Stimulated activated CD8-positive, alpha-beta memory T cell treated with anti-CD3 and anti-CD28 coated beads, Interleukin-4, amount 100 ng/mL, for 1 hour (primary cell): ENCODE measurements at places on chromosomes 2 and 18.
A peak's percentile ranks its signal among the peaks of the same experiment; 100 is the strongest.

GRCh38 chr2:219570194-219570923 is 980 bp downstream of the OBSL1 start:
- DNase-seq = no peak

- DNase-seq = no peak
Measured at GRCh38 chr2:225558399-225559071, 159.0 kb downstream of the NYAP2 start.

GRCh38 chr18:78625847-78626246 is 353.8 kb upstream of the SALL3 start:
- no peak for DNase-seq

DNA sequence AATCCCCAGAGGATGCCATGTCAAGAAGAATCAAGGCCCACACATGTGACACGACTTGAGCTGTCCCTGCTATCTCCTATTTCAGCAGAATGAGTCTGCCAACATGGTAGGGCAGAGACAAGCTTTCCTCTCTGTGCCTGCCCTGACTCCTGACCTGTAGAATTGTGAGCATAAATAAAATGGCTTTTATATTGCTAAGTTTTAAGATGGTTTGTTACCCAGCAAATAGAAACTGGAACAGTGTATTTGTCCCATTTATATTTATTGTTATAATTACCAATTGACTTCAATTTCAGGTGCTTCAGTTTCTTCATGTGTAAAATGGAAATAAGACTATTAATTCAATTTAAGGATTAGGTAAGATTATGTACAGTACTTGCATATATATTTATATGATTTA is 90.5 kb downstream of the ASB1 start:
- DNase-seq = no peak

DNA sequence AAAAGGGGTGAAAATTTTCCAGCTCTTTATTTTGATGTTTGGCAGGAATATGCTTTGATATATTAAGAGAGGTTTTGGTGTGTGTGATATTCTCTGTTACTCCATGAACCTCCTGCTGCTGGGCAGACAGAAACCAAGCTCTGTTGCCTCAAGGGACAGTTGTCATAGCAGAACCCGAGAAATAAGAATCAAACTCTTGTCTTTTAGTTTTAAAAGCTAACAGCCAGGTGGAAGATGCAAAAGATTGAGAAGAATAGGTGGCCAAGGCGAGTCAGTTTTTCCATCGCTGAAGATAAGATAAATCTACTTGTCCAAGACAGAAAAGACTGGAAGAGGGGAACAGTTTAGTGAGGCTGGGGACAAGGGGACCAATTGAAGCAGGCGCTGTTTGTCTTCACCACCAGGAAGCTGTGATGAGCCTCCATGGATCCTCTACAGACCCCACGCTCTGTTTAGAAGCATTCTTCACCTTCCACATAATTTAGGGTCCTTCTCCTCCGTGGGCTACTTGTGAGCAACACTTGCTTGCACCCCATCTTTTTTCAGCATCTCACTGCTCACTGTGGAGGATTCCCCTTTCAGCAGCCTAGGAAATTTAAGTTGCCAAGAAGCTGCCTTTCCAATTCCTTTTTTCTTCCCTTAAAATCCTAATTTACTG is 23.9 kb downstream of the PMAIP1 start:
- DNase-seq = no peak

- no peak for DNase-seq
Measured at GRCh38 chr18:48711651-48712486, 173.0 kb downstream of the CTIF start.

GRCh38 chr18:47601581-47602272 is 328.7 kb downstream of the SMAD2 start:
- DNase-seq = no peak

- no peak for DNase-seq
Measured at GRCh38 chr2:175103191-175103590, 64.8 kb downstream of the ATF2 start.

DNA sequence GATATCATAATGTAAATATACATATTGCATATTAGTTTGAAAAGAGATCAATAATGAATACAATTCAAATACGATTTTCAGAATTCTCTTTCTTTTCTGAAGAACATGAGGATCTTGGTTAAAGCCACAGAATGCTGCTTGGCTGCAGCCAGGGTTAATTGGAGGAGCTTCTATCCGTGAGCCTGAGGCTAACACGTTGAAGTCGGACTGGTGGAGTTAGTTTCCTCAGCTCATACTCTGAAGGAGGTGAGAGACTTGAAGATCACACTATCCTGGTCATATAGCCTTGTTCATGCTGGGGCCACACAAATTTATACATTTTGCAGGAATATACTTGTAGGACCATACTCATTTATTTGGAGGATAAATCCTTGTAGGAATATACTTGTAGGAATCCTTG is 335.8 kb downstream of the TRIB2 start:
- DNase-seq = no peak

DNA sequence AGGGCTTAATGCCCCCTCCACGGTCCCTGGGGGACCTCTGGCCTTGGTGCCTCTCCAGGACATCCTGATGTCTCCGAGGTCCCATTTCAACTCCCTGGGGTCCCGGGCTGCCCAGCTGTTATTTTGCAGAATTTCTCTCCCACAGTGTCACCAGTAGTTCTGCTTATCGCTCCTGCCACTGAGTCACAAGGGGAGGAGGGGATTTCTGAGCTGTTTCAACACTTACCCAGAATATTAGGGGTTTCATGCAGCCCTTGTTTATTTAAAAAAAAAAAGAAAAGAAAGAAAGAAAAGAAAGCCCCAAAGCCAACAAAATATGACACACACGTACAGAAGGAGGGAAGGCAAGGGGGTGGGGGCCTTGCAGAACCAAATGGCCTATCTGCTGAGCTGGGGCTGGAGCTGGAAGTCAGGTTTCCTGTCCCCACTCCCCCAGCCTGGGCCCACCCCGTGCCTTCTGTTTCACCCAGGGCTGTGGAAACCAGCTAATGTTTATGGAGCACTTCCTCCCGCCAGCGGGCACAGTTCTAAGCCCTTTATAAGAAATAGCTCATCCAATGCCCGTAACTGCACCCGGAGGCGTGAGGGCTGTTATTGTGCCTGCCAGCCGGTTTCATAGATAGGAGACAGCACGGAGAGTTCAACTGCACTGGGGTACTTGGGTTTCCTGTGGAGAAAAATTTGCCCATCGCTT is 8.4 kb upstream of the ARID5A start:
- peak; percentile 31 for DNase-seq

DNA sequence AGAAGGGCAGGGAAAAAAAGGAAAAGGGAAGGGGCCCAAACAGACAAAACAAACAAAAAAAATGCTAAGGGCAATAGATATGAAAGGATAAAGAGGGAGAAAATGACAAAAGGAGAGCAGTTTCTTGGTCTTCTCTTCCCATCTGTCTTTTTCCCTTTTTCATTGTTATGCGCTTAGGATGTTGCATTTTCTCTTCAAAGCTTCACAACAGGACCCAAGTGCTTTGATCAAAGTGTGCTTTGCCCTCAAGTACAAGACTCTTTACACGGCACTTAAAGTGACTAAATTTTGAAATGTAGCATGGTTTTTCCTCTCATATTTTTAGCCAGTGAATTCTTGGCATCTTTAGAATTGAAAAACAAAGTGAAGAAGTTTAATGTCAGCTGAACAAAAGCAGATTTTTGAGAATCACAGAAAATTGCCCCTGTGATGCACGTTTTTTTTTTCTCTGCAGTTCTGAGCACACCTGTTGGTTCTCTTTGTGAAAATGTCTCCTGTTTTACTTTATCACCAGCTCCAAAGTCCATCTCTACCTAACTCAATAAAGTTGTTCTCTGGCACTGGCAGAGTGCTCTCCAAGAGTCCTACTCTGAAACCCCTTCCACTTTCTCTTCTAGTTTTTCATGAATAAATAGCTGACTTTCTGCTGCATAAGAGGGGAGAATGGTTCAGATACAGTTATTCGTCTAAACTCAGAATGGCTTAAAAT is 126.6 kb downstream of the KCNH7 start:
- DNase-seq = no peak

DNA sequence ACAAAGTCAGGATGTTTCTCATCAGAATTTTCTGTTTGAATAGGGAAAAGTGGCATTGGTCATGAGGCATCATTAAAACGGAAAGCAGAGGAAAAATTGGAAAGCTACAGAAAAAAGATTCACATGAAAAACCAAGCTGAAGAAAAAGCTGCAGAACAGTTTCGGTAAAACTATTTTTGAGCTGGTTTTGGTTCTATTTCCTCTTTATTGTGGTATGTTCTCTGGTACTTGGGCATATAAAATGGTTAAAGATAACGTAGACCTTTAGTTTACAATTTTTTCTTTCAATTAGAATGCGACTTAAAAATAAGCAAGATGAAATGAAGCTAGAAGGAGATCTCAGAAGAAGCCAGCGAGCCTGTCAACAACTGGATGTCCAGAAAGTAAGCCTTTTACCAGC is 7.6 kb downstream of the GPATCH11 start:
- no peak for DNase-seq

GRCh38 chr2:175414882-175415487 is 233.5 kb upstream of the ATP5MC3 start:
- no peak for DNase-seq

GRCh38 chr2:211035548-211036185 is 479.3 kb downstream of the CPS1 start:
- DNase-seq = no peak

DNA sequence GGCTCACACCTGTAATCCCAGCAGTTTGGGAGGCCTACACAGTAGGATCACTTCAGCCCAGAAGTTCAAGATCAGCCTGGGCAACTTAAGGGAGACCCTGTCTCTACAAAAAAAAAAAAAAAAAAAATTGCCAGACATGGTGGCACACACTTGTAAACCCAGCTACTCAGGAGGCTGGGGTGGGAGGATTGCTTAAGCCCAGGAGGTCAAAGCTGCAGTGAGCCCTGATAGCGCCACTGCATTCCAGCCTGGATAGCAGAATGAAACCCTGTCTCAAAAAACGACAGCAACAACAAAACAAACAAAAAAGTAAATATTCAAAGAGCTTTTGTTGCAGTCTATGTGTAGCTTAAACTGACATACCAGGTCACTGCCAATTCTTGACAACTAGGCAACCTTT is 63.1 kb upstream of the TANK start:
- no peak for DNase-seq

DNA sequence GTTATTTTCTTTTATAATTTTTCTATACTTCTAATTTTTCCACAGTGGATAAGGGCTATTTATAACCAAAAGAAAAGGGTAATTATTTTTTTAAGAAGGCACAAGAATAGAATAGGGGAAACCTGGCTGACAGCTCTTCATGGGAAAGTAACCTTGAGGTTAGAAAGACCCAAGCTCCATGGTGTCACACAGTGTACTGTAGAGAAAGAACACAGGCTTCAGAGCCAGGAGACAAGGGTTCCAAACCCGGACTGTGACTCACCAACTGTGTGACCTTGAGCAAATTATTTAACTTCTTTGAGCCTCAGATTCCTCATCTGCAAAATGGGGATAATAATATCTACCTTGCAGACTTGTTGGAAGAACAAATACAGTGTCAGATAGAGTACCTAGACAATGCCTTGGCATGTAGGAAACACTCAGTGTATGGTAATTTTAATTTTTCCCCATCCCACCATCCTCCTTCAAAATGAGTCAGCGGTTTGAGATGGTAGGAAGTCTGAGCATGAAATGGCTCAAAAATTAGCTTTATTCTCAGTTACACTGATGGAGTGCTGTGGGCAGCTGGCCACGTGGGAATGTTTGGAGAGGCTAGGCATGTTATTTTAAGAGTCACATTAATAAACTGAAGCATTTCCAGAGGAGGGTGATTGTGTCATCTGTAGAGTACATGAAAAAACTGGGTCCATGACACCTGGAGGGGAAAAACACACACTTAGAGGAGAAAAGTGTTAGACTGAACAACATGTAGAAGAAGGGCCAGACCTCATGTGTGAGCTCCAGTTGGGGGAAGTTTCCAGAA is 36.7 kb downstream of the TMEM37 start:
- DNase-seq = no peak

DNA sequence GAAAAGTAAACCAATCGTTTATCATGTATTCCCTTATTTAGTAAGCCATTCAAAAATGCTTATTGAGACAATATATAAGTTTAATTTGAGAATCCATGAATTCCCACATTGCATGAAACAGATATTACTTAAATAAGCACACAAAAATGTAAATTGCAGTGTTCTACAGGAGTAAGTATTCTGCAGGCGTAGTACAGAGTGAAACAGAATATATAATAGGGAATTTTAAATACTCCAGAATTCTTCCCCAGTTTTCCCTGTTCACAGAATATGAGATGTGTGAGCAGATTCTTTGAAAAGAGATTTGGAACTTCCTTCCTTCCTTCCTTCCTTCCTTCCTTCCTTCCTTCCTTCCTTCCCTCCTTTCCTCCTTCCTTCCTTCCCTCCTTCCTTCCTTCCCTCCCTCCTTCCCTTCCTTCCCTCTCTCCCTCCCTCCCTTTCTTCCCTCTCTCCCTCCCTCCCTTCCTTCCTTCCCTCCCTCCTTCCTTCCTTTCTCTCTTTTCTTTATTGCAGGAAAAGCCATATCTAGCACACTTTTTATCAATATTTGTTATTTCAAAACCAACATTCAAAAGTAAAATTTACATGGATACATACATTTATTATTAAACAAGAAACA is 977.7 kb upstream of the LRRTM1 start:
- no peak for DNase-seq

DNA sequence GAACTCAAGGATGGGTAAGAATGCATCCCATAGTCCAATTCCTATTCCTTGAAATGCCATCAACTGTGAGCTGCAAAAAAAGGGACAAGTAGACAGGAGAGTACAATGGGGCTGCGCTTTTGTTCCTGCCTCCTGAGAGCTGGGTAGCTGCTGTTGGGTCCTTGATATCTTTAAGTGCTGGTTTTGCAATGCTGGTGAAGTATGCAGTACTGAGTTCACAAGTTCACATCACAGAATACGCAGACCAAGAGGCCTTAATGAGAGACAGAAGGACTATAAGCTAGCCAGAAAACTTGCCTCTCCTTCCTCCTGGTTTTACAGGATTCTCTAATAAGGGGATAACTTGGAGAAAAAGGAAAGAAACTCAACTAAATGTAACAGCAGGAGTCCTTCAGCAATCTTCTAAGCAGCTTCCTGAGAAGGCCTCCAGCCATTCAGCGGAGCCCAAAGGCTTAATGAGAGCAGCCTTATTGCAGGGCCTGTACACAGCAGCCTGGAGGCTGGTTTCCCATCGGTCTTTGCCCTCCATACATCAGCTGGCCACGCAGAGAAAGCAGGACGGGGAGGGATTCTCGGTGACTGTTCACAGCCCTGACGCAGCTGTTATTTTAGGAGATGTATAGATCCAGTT is 293.1 kb downstream of the CDCA7 start:
- no peak for DNase-seq

GRCh38 chr2:105301646-105302045 is 27.9 kb downstream of the TGFBRAP1 start:
- DNase-seq = no peak

- DNase-seq = no peak
Measured at GRCh38 chr2:119689218-119689617, 10.2 kb downstream of the TMEM177 start.

DNA sequence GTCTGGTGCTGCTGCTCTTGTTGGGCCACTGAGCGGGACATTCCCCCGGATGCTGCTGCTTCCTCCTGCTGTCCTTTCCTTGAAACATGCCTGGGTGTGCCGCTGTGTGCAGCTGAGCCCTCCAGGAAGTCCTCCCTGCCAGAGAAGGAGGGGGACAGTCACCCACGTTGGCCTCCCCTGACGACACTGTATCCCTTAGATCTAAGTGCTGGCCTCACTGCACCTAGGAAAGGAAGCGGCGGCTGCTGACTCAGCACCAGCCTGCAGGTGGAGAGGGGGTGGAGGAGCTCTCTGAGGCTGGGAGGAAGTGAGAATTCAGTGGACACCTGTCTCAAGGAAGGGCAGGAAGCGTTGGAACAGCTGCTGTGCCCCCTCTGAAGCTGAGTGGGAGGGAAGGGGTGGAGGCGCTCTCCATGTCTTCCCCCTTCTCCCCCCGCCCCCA is 239.8 kb downstream of the HAUS1 start:
- DNase-seq = no peak

GRCh38 chr2:144030791-144031190 is 489.1 kb downstream of the ZEB2 start:
- DNase-seq = no peak
